CD4-positive, alpha-beta T cell treated with Interleukin-15 for 1 hour (primary cell): ENCODE measurements at places on chromosomes 11 and 22.
A peak's percentile ranks its signal among the peaks of the same experiment; 100 is the strongest.

DNA sequence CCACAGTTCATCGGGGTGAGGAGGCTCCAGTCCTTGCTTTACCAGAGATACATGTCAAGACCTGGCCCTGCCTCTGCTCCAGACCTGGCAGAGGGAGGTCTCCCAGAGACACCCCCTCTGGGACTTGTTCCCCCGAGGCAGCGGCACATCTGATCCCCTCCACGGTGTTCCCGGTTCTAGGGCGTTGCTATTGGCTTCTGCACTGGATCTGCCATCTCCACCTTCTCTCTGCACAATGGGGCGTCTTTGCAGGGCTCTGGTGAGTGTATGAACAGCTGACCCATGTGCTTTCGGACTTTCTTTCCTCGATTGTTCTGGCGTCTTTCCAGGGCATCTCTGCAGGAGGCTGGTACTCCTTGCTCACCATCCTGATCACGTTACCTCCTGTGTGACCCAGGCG lies 930.4 kb downstream of the TBC1D22A start:
- DNase-seq = no peak

GRCh38 chr11:95703049-95703448 lies 86.5 kb downstream of the FAM76B start:
- no peak for DNase-seq

GRCh38 chr11:47847537-47847891 lies 636 bp downstream of the NUP160 start:
- no peak for DNase-seq

GRCh38 chr11:133905677-133906156 lies 51.1 kb downstream of the IGSF9B start:
- DNase-seq = no peak

GRCh38 chr11:64409707-64410403 lies 50.9 kb downstream of the RPS6KA4 start:
- DNase-seq = no peak

- no peak for DNase-seq
Measured at GRCh38 chr11:119285431-119285830, 31.5 kb downstream of the MCAM start.

GRCh38 chr11:128467610-128468041 lies 119.7 kb downstream of the ETS1 start:
- DNase-seq = peak; percentile 57

DNA sequence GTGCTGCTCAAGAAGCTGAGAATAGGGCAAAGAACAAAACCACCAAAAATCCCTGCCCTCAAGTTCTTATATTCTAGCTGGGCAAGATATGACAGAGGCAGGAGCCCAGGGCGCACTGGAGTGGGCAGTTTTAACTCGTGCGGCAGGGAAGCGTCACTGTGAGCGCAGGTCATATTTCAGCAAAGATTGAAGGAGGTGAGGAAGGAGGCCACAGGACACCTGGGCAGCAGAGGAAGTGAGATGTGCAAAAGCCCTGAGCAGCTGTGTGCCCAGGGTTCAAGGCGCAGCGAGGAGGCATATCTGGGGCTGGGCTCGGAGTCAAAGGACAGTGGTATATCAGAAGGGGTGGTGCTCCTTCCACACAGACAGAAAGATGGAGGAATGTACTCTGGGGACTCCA lies 13.5 kb downstream of the KCNC1 start:
- DNase-seq = no peak

GRCh38 chr11:116832350-116833290 lies 2.9 kb downstream of the APOC3 start:
- DNase-seq = no peak

GRCh38 chr11:112661146-112661545 lies 300.1 kb upstream of the NCAM1 start:
- DNase-seq = no peak

DNA sequence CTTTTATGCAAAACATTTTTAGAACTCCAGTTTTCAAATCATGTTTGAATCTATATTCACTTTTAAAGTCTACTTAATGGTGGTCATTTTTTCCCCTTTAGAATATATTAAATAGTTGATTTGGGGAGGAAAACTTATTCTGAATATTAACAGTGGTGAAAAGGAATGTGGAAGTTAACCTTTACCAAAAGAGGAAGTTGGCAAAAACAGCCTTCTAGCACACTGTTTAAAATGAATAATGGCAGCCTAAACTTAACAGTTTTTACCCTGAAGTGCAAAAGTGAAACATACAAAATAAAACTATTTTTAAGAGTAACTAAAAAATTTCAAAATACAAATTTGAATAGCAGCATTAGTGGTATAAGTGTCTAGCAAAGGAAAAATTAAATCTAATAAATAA lies 86.4 kb downstream of the GRK3 start:
- no peak for DNase-seq

GRCh38 chr22:28933321-28933720 lies 49.9 kb downstream of the ZNRF3 start:
- no peak for DNase-seq

DNA sequence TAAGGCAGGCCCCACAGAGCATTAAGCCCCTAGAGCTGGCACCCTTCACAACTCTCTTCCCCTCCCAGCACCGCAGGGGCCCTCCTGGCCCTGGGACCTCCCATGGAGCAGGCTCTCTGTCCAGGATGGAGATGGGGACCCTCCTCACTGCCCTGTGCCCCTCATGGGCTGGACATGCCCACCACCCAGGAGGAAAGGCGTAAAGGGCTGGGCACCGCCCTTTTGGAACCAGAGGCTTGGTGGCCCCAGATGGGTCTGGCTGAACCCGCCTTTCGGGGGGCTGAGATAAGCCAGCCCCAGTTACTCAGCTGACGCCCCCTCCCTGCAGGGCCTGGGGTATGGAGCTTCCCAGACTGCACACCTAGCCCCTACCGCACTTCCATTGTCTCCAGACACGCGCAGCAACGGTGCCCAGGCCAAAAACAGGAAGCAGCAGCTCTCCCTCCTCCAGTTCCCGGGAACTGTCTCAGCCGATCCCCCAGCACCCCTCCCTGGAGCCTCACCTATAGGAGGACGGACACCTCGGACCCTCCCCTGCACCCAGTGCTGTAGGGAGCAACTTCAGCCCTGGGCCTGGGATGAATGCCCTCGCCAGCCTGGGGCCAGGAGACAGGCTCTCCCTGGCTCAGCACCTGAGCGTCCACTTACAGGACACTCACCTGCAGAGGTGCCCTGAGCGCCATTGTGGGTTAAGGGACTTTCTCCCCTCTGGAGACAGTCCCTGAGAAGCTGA lies 1.6 kb upstream of the SUSD2 start:
- DNase-seq = no peak

- DNase-seq = no peak
Measured at GRCh38 chr22:28838971-28839370, 38.6 kb upstream of the XBP1 start.

GRCh38 chr22:31695423-31695822 lies 33.4 kb upstream of the PISD start:
- DNase-seq = no peak

DNA sequence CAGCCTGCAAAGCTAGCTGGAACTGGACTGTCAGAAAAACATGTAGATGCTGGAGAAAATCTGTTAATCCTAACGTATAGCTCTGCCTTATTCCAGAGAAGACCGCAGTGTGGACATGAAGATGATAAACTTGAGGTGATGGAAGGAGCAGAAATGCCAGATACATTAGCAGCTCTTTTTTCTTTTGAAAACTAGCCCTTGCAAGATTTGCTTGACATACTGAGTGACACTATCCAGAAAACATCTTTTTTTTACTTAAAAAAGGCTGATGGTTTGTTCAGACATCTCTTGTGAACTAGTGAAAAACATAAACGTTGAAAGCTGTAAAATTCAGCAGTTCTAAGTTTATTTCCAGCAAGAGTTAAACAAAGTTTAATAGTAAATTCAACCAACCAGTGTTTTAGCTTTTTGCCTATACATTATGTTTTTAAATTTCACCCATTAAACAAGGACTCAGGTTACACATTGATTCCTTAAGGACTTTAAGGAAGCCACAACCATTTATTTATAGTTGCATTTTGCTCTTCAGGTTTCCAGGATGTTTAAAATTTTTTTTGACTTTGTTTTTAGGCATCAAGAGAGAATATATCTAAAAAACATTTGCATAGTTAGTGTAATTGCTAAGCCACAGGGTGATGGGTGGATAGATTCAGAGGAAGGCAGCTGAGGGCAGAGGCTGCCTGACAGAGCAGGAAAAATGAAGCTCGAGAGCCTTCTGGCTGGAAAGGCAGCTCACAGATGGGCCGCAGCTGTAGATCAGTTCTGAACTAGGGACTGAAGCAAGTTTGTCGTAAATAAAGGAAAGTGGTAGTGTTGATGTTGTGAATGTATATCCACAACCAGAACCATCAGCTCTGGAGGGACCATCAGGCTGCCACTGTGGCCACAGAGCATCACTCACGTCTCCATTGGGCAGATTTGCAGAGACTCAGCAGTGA lies 9.5 kb downstream of the SNAP29 start:
- no peak for DNase-seq

GRCh38 chr11:63635762-63636465 lies 21.7 kb upstream of the PLAAT3 start:
- DNase-seq = peak; percentile 65
